Neural crest cell (in vitro differentiated cells): ENCODE measurements at places on chromosomes 1 and 21. TPM values are rescaled to one million over a fixed set of nuclear protein-coding genes. Genes with fewer than 3 reads are reported as not detected.

DNA sequence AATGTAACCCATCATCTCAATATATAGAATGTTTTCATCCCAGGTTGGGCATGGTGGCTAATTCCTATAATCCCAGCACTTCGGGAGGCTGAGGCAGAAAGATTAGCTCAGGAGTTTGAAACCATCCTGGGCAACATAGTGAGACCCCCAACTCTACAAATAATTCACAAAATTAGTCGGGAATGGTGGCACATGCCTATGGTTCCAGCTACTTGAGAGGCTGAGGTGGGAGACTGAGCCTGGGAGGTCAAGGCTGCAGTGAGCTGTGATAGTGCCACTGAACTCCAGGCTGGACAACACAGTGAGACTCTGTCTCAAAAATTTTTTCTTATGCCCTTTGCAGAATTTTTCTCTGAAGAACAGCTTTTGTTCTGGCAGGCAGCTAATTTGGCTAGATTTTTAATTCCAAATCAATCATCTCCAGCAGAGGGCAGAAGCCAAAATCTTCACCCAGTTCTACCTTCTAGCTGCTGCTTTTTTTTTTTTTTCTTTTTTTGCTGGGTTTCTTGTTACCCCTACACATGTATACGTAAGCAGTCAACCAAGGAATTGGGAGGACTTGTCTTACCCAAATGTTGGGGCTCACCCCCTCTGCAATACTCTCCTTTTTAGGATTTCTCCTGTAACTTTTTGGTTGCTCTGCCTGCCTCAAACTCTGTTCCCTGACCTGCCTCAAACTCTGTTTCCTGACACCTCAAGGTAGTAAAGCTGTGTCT is 2.7 kb upstream of the RAD54L start:
- DNase-seq, result no peak

DNA sequence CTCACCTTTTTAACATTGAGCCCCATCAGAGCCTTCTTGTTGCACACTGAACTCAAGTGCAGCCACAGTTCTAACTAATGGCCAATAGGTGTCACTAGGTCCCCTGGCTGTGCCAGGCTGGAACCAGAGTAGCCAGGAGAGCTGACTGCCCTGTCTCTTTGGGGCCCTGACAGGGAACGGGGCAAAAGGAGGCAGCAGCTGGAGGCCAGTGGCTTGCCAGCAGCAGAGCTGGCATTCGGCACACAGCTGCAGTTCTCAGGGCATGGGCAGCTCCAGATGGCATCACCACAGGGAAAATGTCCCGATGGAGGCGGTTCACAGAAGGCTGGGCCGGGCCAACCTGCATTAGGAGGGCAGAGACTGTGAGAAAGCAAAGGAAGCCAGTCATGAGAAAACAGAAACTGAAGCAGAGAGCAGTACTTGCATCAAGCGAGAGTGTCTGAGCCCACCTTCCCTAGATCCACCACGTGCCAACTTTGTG is 188.6 kb downstream of the FCRL5 start:
- DNase-seq, result no peak

DNA sequence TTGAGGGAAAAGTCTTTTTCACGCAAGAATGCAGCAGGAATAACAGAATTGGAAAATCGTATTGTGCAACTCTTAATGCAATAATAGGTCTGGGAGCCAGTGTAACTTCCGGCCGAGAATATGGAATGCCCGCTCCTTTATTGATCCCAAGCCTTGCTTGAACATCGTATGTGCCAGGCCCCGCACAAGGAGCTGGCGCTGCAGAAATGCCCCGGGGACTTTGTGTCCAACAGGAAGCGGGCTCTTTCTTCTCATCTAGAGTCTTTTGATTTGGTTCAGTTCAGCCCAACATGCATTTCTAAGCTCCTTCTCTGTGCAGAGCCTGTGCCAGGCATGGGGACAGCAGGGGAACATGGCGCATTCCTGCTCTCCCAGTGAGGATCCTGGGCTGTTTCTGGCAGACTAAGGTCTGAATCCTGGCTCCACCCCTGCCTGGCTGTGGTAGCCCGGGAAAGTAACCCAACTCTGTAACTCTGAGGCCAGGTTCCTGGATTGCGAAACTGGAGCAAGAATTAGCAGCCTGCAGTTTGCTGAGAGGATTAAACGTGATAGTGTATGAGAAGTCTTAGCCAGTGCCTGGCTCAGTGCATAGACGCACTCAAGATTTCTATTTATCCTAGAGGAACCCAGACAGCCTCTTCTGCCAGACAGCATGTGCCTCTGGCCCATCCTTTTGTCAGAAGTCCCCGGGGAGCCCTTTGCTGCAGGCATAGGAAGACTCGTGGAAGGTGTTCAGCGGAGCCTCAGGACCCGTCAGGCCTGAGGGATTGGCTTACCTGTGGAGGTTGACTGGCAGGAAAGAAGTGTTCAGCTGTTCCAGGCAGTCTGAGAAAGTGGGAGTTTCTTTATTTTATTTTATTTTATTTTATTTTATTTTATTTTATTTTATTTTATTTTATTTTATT is 987 bp upstream of the CDCP2 start:
- no peak for DNase-seq

- no peak for DNase-seq
Measured at GRCh38 chr1:206971029-206971655, 882 bp upstream of the FCAMR start.

DNA sequence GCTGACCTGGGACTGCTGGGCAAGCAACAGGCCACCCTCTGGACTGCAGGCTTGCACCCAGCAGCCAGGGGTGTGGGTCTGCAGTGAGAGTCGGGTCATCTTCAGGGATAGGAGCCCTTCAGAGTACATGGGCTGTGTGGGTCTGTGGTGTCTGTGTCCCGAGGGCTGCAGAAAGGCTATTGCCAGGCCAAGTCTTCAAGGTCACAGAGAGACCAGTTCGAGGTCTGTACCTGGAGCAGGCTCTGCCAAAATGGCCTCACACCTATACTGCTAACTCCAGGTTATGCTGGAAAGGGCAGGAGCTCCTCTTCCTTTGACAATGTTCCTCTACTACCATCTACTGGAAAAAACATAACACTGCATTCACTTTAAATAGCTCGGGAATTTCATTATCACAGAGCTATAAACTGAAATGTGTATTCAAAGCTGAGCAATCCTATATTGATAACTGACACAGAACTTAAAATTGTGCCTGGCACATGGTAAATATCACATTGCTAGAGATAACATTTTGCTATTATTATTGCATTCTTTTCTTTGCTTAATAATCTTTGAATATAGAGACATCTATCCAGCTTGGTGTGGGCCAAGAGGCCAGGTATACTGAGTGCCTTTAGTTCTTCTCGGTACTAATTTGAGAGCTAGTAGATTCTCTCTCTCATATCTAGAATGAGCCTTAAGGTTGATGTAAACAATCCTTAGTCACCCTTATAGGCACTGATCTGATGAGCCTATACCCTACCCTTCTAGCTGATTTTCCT is 6.9 kb upstream of the DNAH14 start:
- DNase-seq, result no peak

GRCh38 chr1:197916500-197916983 is 630 bp upstream of the LHX9 start:
- no peak for DNase-seq

DNA sequence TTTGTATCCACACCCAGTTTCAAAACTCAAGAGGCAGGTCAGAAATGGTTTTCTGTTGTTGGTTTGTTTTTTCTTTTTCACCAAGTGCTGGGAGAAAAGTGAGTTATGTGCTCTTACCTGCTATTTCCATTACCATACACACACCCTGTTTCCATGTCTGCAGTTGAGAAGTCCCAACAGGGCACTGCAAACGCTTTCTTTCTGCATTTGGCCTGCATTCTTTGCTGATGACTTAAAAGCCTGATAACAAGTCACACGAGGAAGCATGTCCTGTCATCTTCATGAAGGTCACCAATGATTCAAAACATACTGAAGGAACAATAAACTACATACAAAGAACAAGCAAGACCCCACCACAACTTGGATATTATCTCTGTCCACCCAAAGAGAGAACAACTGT is 24.8 kb upstream of the KCNE1 start:
- no peak for DNase-seq

- no peak for DNase-seq
Measured at GRCh38 chr1:13407811-13408210, 2.4 kb upstream of the PRAMEF20 start.

KRTAP10-6 gene
- total RNA-seq, result not detected in 2 replicates

ATP6V1G3 gene
- not detected in 2 replicates for total RNA-seq

TCEANC2 gene
- 8.5 and 8.7 TPM in 2 replicates for total RNA-seq

S1PR1 gene
- total RNA-seq, result 20.9 and 21.6 TPM in 2 replicates

KRTAP8-1 gene
- not detected in 2 replicates for total RNA-seq

DOCK7 gene
- 79.8 and 92.0 TPM in 2 replicates for total RNA-seq

SIM2 gene
- not detected in 2 replicates for total RNA-seq

CDC7 gene
- 62.8 and 64.8 TPM in 2 replicates for total RNA-seq
